ENCODE measurements at places on chromosomes 6 and 20.

DNA sequence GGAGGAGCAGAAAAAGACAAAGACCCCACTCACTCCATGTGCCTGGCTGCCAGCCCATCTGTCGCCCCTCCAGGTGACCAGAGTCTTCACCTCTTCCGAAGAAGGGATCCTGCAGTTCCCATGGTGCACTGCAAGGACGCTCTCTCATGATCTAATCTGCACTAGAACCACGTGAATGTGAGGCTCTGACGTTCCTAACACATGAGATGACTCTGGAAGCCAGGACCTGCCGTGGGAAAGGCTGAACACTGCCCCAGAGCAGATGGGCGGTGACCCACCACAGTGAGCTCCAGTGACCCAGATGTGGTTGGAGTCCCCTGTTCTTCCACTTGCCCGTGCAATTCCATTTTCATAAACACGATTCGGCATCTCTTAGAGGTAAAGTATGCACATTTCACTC, 39.6 kb upstream of the PDE10A start:
- DNase-seq: no peak

GRCh38 chr6:150765067-150765764, 100.3 kb upstream of the MTHFD1L start:
- no peak for DNase-seq

- DNase-seq: no peak
These were observed 254.4 kb upstream of the PMEPA1 start for GRCh38 chr20:57964011-57964862.

- no peak for DNase-seq
These were observed 5.2 kb upstream of the XKR7 start for GRCh38 chr20:31962761-31963160.

- no peak for DNase-seq
These were observed 88.1 kb downstream of the SNAP25 start for GRCh38 chr20:10306440-10307358.

- no peak for DNase-seq
These were observed 313.6 kb upstream of the SULF2 start for GRCh38 chr20:48098866-48099265.

DNA sequence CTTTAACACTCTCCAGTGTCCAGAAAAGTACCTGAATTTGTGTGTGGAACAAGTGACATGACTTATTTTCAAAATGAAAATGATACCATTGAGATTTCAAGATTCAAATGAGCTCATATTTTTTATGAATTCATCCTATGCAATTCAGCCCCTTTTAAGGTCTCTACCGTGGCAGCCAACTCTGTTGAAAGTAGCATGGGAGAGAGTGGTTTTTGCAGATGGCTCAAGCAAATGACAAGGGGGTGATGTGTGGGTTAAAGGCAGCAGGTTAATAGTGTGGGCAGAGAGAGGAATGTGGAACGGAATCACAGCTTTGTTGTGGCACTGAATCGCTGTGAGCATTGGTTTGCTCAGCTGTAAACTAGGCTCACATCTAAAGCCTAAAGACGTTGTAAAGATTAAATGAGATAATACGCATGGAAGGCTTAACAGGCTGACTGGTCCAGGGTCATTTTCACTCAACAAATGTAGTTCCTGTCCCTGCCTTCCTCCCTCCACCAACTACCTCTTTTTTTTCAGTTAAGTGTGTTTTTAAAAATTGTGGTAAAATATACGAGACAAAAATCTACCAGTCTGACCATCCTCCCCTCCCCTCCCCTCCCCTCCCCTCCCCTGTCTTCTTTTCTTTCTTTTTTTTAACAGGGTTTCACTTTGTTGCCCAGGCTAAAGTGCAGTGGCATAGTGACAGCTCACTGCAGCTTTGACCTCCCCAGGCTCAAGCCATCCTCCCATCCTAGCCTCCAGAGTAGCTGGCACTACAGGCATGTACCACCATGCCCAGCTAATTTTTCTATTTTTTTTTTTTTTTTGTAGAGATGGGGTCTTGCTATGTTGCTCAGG, 114.7 kb upstream of the ZNF217 start:
- no peak for DNase-seq

DNA sequence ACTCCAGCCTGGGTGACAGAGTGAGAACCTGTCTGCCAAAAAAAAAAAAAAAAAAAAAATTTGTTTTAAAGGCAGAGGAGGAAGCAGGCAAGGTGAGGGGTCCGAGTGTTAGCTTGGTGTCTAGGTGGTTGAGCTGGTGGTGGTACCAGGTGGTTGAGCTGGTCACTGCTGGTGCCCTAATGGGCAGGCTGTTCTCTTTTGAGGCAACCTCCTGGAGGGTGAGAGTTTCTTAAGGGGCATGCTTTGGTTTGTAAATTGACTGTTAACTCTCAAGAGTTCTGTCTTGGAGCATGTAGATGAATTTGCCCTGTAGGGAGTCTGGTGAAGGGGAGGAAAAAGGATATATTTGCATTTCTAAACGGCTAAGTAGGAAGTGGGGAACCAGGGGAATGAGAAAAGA, 52.7 kb downstream of the BANF2 start:
- DNase-seq: no peak
